ENCODE measurements at places on chromosomes 16 and 17.
A peak's percentile ranks its signal among the peaks of the same experiment; 100 is the strongest.

GRCh38 chr17:31724026-31724425 is 135.0 kb downstream of the COPRS start:
- DNase-seq, result peak; percentile 45

DNA sequence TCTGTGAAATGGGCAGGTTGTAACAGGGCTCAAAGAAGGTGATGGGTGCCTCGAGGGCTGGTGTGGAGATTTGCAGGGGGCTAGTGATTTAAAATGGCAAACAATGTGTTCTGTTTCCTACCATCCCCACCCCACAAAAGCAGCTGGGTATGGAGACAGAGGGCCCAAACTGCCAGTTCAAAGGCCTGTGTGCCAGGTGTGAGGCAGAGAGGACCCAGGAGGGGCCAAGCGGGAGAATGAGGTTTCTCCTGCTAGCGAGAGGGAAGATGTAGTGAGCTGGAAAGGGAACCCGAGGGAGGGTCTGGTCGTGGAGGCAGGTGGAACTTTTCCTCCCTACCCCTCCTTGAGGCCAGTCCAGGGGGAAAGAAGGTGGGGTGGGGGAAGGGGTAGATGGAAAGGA is 39.4 kb downstream of the LAT start:
- no peak for DNase-seq

GRCh38 chr16:27598931-27599565 is 49.1 kb downstream of the KATNIP start:
- DNase-seq, result no peak

DNA sequence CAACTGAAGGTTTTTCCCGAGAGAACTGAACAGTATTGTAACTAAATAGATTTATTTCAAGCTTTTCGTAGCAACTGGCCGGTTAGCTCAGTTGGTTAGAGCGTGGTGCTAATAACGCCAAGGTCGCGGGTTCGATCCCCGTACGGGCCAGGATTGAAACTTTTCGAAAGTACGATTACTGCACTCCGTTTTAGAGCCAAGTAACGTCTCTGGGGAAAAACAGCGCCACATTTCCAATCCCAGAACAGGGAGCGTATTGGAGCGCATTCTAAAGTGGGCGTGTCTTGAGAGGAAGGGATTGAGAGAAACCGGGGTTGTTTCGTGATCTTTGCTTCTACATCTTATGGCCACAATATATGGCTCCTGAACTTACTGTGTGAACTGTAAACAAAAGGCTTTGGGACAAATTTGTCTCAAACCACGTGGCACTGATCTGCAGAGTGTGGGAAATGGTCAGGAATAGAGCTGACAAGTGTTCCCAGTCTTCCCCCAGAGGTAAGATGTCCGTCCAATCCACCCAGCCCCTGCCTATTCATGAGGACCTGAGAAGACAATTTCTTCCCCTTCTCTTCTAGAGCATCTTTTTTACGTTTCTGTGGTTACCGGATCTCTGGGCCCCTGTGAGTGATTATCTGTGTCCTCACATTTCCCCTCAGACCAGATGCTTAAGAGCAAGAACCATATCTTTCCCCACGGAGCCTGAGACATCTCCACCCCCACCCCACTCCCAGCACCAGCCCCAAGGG is 2.3 kb downstream of the BORCS6 start:
- DNase-seq, result peak; percentile 95

DNA sequence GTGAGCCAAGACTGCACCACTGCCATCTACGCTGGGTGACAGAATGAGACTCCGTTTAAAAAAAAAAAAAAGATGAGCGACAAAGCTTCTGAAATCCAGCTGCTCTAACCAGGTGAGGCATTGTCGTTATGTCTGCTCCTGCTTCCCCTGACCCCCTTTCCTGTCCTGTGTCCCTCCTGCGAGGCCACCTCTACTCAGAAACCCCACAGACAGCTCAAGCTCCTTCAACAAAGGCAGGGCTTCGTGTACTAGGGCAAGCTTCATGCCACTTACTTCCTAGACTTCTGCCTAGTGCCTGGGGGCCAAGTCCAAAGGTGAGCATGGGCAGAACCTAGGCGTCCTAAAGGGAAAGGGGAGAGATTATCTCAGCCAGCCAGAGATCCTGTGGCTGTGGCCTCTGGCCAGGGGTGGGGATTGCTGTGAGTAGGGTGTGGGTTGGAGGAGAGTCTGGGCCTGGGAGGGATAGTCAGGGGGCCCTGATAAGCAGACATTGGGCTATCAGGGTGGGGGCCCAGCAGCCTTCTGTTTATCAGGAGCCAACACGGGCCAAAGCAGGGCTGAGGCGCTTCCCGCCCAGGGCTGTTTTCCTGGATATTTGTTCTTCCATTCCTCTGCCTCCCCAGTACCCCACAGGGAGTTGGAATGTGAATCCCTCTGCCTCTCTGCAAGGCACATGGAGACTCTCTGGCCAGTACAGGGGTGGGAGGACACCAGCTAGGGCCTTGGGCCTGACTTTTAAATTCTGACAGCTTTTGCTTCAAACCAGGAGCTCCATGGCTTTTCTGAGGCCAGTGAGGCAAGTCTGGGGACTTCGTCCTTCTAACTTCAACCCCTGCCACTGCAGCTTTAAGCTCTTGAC is 10.4 kb downstream of the ERAL1 start:
- peak; percentile 76 for DNase-seq

DNA sequence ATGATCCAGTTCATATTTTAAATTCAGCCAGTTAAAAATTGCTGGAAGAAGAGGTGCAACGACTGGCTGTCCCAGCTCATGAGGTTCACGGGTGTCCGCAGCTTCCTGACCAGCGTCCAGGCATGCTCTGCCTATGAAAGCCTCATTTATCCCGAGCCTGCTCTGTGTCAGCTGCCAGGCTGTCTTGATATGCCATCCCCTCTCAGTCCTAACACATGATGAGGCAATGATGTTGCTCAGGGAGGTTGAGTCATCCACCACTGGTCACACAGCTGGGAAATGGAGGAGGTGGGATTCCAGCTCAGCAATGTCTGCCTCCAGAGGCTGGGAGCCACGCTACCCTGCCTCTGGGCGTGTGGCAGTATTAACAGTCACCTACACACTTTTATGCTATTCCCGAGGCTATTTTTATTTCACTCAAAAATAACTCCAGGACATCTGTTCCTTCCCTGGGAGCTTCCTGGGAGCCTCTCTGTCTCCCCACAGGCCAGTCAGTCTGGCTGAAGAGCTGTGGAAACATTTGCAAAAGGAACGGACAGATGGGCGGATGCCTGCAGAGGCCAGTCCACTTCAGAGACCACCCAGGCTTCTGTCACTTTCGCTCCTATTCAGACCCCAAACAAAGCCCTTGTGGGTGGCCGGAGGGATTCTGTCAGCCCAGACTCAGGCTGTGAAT is 22.5 kb downstream of the RAB11FIP4 start:
- DNase-seq, result no peak

DNA sequence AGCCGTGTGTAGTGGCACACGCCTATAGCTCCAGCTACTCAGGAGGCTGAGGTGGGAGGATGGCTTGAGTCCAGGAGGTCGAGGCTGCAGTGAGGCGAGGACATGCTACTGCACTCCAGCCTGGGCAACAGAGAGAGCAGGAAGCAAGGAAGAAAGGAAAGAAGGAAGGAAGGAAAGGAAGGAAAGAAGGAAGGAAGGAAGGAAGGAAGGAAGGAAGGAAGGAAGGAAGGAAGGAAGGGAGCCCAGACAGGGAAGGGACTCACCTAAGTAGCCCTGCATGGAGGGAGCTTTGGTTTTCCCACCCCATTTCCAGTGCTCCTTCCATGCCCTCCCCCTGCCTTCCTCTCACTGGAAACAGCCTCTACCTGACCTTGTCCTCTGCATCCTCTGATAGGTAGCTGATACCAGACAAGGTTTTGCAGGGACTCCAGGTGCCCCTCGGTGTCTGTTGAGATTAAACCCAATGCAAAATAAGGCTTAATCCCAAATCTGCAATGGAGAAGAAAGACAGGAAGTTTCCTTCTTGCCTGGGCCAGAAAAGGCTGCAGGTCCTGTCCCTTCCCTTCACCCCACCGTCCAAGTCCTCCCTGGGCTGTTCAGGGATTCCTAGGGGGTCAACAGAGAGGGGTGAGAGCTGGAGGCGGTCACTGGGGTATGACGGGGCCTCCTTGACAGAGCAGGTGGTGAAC is 21.5 kb upstream of the CA4 start:
- DNase-seq, result no peak

GRCh38 chr17:78712043-78712442 is 70.0 kb downstream of the CYTH1 start:
- no peak for DNase-seq

DNA sequence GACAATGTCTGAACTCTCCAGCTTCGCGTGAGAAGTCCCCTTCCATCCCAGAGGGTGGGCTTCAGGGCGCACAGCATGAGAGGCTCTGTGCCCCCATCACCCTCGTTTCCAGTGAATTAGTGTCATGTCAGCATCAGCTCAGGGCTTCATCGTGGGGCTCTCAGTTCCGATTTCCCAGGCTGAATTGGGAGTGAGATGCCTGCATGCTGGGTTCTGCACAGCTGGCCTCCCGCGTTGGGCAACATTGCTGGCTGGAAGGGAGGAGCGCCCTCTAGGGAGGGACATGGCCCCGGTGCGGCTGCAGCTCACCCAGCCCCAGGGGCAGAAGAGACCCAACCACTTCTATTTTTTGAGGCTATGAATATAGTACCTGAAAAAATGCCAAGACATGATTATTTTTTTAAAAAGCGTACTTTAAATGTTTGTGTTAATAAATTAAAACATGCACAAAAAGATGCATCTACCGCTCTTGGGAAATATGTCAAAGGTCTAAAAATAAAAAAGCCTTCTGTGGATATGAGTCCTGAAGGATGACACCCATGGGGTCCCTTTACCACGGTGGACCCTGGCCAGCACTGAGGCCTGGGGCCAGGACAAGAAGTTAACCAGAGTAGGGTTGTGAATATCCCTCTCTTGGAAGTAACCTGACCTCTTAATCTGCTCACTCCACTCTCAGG is 10.5 kb upstream of the ITGAD start:
- DNase-seq, result peak; percentile 79

GRCh38 chr17:67164302-67164701 is 80.7 kb downstream of the HELZ start:
- DNase-seq, result no peak

DNA sequence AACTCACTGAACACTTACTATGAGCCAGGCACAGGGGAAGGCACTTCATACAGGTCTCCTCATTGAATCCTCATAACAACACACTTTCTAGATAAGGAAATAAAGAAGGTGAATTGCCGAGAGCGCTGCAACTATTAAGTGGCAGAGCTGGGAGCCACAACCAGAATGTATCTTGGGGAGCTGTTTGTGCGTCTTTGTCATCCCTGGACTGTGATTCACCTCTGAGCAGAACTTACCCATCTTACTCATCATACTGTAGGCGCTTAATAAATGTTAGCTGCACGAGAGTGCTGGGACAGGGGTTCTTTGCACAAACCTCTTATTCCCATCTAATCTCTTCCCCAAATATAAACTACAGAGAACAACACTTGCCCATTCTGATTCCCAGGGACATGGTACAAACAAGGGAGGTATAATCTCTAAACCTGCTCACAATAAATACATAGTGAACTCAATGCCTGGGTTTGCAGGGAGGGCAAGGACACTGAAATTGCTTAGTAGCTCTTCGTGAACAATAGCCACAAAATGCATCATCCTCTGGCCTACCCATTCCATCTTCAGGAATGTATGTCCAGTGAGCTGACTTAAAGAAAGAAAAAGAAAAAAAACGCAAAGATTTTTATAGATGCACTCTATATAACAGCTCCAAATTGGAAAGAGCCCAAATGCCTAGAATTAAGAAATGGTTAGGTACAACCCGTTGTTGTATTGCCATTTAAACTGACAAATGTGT is 43.0 kb downstream of the MYO18A start:
- DNase-seq, result no peak

All from stomach (tissue), 19 donors.